Activated naive CD8-positive, alpha-beta T cell treated with anti-CD3 and anti-CD28 coated beads for 36 hours (primary cell): ENCODE measurements at places on chromosomes 1 and 21.
A peak's percentile ranks its signal among the peaks of the same experiment; 100 is the strongest.

- no peak for DNase-seq
These were observed 53.4 kb downstream of the TMPRSS15 start for GRCh38 chr21:18350216-18350615.

DNA sequence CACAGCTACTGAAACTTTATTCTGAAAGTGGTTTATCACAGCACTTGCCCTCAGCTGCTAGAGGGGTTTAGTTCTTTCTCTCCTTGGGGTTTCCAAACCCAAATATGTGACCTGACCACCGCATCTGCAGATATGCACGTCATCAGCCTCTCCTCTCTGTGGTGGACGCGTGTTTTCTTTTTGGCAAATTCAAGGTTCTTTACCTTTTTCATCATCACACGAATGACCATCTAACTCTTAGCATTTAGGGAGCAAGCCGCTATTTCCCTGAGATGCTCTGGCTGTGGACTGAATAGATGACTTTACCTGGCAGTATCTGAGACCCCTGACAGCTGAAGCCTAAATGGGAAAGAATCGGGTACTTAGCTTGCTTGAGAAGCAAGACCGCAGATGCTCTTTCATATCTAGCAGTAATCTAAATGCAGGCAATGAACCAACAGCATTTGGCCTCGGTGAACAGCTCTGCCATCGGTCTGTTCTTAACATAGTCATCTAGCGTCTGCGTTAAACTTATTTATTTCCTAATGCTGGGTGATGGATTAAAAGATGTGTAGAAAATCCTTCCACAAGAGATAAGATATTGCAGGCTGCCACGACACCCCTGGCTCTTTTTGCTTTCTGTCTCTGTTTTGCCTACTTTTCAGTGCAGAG is 463.4 kb downstream of the CAMTA1 start:
- DNase-seq, result no peak

- no peak for DNase-seq
These were observed 46.7 kb downstream of the H3-3A start for GRCh38 chr1:226108935-226109828.

DNA sequence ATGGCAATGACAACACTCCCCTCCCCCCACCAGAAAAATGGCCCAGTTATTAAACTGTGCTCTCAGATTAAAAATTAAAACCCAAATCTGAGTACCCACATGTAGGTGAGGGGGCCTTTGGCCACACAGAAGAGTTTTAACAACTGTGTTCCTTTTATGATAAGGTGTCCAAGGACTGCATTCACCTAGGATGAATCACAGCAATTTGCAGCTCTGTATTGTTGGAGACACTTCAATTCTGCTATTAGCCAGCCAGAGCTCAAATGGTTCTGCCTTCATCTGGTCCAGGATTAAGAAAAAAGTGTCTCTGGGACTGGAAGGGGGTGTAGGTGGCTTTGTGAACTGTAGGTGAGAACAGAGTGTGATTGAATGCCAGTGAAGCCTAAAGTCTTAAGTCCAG is 43.3 kb upstream of the DIRAS3 start:
- DNase-seq, result no peak

DNA sequence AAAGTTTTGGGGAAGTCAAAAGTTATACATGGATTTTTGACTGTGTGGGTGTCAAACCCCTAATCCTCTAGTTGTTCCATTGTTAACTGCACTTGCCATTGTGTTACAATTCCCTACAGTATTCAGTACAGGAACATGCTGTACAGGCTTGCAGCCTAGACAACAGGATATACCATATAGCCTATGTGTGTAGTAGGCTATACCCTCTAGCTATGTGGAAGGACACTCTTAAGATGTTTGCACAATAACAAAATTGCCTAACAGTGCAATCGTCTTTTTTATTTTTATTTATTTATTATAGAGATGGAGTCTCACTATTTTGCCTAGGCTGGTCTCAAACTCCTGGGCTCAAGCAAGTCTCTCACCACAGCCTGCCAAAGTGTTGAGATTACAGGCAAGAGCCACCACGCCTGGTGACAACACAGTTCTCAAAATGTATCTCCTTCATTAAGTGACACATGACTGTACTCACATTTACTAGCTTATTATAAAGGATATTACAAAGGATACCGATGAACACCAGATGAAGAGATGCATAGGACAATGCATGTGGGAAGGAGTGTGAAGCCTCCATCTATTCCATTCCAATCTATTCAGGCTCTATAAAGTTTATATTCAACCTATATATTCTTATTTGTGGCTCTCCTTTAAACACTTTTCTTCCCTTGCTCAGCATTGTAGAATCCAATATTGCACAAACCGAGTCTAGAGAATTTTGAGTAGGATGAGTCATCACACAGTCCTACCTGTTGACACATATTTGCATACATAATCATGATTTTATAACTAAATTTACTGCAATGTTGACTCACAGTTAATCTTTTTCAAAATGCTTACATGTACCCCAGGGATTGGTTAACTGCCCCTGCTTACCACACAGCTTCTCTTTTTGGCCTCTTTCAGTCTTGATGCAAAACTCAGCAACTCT is 28.4 kb upstream of the CEP350 start:
- DNase-seq, result no peak

DNA sequence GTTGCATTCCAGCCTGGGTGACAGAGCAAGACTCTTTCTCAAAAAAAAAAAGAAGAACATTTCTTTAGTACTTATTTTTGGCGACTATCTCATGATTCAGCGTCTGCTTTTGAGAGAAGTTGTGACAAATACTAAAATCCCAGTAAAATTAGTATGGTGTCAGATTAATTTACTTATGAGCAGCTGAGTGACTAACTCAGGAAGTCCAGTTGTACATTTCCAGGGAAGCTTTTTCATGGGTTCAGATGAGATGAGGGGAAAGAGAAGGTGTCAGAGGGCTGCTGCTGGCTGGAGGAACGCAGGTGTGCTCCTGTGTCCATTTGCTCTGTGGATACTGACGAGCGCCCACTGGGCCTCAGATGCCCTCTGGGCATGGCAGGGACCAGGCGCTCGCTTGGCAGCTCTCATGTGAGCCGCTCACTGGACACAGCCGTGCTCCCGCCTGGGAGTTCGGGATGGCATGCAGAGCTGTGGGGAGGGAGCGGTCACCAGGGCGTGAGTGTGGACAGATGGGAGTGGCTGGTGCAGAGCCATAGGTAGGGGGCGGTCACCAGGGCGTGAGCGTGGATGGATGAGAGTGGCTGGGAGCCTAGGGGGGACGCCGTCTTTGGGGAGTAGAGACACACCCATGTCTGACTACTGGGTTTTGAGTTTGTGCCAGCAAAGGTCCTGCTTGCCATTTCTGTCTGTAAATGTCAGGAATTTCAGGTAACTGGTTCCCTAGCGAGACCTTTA is 55.0 kb downstream of the ADARB1 start:
- DNase-seq, result no peak

DNA sequence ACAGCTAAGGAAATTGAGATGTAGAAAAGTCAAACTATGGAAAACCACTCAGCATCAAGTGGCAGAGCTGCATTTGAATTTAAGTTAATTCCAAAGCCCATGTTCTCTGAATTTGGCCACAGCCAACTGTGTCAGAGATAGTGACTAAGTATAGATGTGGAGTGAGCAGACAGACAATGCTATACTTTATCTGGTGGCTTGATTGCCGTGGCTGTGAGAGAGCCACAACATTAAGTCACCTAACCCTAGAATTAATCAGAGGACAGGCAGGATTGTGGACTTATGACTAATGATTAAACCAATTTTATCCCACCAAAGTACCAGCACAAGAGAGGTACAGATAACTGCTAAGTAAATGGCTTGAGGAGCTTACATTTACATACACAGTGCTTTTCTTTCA is 209.8 kb downstream of the TPR start:
- no peak for DNase-seq

DNA sequence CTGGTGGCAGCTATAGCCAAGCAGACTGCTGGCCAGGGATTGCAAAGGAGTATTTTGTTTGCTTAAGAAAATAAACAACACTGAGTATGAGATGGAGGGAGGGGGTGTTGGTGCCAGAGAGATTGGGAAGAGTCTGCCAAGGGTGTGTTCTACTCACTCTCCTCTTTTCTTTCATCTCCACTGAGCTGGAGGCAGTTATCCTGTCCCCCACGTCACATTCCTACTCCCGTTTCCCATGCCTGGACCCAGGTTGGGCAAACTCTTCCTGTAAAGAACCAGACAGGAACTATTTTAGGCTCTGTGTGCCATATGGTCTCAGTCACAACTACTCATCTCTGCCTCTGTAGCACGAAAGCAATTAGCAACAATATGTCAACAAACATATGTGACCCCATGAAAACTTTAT is 1.4 kb upstream of the IL24 start:
- DNase-seq, result no peak

DNA sequence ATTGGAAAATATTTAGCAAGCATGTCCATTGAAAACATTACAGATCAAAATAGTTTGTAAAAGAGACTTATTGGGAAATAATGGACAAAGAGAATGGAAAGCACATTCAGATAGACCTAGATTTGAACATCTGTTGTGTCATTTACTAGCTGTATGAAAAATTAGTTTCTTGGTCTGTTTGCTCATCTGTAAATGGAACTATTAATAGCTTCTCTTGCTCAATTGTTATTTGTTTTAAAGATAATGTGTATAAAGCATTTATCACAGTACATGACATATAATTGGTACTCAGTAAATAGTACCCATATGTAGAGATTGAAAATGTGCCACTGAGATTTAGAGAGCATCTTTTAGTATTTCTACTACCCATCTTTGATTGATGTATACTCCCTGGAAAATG is 25.9 kb downstream of the RPAP2 start:
- DNase-seq, result no peak

- no peak for DNase-seq
These were observed 19.2 kb downstream of the SYNC start for GRCh38 chr1:32683397-32683796.

GRCh38 chr1:20732588-20733359 is at the start of gene SH2D5:
Gene SH2D5, minus strand, starts transcription at chr1:20732703. Its CDS starts 4,659 bp downstream, at chr1:20728044.
- peak; percentile 79 for DNase-seq

DNA sequence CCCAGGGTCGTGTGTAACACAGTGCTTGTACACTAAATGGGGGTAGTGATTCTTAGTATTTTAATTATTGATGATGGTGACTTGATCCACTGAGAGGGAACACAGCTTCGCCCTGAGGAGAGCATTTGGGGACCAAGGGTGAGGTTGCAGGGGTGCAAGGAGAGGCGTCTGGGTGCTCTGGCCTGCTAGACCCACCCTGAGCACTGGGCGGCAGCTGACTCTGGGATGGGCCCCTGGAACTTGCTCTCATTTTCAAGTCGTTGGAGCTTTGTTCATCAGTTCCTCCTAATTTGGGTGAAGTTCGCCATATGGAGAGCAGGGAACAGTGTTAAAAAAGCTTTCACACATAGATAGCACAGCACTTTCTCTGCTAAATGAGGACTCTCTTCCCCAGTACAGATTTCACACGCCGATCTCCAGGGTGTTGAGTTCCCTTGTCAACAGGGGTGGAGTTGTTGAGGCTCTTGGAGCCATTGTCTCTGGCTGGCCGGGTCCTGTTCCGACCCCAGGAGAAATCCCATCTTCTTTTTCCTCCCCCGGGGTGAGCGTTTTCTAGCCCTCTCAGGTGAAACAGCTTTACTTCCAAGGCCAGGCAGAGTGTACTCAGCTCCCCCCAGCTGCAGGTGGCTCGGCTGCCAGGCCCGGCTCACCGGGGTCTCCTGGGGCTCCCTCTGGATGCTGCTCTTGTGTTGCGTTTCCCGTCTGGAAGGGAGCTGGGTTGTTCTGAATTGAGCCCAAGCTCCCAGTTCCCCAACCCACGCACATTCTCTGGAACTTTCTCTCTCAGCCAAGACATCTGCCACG is 367.4 kb downstream of the RPS6KC1 start:
- no peak for DNase-seq
